ENCODE measurements at places on chromosomes 1 and 21.

DNA sequence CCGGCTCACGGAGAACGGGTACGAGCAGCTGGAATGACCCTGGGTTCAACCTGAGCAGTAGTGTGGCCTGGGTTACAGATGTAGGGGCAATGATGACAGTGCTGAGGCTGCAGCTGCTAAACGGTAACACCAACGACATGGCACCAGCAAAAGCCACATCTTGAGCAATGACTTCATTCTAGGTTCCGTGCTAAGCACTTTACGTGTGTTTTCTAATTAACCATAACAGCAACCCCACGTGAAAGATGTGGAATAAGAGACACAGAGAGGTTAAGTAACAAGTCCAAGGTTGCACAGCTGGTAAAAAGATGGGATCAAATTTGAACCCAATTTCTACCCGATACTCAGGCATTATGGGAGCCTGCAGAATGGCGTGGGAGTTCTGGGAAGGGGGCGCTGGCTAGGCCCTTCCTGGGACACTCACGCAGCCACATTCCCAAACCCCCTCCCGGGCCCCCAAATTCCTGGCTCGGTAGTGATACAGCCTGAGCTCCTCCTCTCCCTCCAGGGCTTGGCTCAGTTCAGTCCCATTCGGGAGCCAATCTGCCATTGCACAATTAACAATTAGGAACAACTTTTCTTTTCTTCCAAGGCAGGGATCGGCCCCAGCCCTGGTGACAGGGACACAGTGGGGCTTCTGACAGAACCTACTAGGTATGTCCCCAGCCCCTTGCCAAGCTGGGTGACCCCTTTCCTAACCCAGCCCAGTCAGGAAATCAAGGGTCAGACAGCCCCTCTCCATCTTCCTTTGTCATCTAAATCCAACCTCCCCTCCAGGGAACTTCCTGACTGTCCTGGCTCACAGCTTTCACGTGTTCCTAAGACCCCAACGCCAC lies 23.8 kb upstream of the ECE1 start:
- peak; percentile 69 for DNase-seq
- no peaks in the 10 kb centered on the region for H3K36me3 ChIP-seq
- H3K4me3 ChIP-seq = no peak overlapping the region
- no peaks in the 10 kb centered on the region for H3K27me3 ChIP-seq

- H3K27ac ChIP-seq = no peak overlapping the region
- H3K27me3 ChIP-seq = peaks cover 48% of the 10 kb centered on the region
- no peaks in the 10 kb centered on the region for H3K36me3 ChIP-seq
Observed at GRCh38 chr1:33086384-33086850, 5.5 kb downstream of the AZIN2 start.

GRCh38 chr1:109909561-109909960 lies 1.1 kb upstream of the CSF1 start:
- H3K36me3 ChIP-seq = no peaks in the 10 kb centered on the region
- H3K27ac ChIP-seq = no peak overlapping the region
- H3K4me3 ChIP-seq = peak overlapping the region; percentile 72
- peaks cover 23% of the 10 kb centered on the region for H3K4me1 ChIP-seq

GRCh38 chr1:228003461-228004330 lies 3.1 kb upstream of the WNT3A start:
- peak; percentile 4 for DNase-seq
- no peaks in the 10 kb centered on the region for H3K36me3 ChIP-seq
- H3K4me1 ChIP-seq = peaks cover 17% of the 10 kb centered on the region
- peaks cover 90% of the 10 kb centered on the region for H3K27me3 ChIP-seq
- H3K27ac ChIP-seq = no peak overlapping the region

- H3K4me3 ChIP-seq = no peak overlapping the region
- H3K27ac ChIP-seq = no peak overlapping the region
- H3K4me1 ChIP-seq = no peaks in the 10 kb centered on the region
- H3K27me3 ChIP-seq = no peaks in the 10 kb centered on the region
- no peaks in the 10 kb centered on the region for H3K36me3 ChIP-seq
Observed at GRCh38 chr1:48092401-48092800, 95.2 kb upstream of the TRABD2B start.

DNA sequence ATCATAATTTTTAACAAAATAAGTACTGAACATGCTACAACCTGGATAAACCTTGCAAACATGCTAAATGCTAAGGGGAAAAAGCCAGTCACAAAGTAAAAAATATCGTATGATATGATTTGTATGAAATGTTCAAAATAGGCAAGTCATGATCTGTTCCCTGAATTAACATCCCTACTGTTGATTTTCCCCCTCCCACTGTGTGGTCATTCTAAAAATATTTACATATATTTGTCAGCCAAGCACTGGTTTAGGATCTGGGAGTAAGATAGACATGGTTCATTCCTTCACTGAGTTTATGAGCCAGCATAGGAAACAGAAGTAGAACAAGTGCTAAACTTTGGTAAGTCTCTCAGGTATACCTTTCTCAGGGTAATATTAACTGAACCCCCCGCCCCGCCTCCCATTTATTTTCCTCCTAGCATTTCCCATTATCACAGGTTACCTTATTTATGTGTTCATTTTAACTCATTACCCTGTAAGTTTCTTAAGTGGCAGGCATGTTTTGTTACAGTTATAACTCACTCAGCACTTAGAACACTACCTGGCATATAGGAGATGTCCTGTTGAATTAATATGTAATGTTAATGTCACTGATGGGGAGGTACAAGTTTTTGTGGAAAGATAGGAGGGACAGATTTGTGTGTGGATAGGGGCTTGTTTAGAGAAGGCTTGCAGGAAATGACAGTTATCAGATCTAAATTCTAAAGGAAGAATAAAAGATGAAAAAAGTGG lies 12.3 kb downstream of the UQCRH start:
- peaks cover 8% of the 10 kb centered on the region for H3K4me1 ChIP-seq
- H3K4me3 ChIP-seq = no peak overlapping the region
- peaks cover 63% of the 10 kb centered on the region for H3K36me3 ChIP-seq
- no peaks in the 10 kb centered on the region for H3K27me3 ChIP-seq

GRCh38 chr1:205595435-205595834 lies 36.4 kb downstream of the ELK4 start:
- peaks cover 4% of the 10 kb centered on the region for H3K27me3 ChIP-seq
- no peak overlapping the region for H3K4me3 ChIP-seq
- H3K27ac ChIP-seq = no peak overlapping the region
- H3K4me1 ChIP-seq = peaks cover 9% of the 10 kb centered on the region
- DNase-seq = no peak

GRCh38 chr1:219317762-219318353 lies 144.2 kb downstream of the LYPLAL1 start:
- no peak overlapping the region for H3K27ac ChIP-seq
- H3K36me3 ChIP-seq = no peaks in the 10 kb centered on the region
- no peaks in the 10 kb centered on the region for H3K27me3 ChIP-seq

DNA sequence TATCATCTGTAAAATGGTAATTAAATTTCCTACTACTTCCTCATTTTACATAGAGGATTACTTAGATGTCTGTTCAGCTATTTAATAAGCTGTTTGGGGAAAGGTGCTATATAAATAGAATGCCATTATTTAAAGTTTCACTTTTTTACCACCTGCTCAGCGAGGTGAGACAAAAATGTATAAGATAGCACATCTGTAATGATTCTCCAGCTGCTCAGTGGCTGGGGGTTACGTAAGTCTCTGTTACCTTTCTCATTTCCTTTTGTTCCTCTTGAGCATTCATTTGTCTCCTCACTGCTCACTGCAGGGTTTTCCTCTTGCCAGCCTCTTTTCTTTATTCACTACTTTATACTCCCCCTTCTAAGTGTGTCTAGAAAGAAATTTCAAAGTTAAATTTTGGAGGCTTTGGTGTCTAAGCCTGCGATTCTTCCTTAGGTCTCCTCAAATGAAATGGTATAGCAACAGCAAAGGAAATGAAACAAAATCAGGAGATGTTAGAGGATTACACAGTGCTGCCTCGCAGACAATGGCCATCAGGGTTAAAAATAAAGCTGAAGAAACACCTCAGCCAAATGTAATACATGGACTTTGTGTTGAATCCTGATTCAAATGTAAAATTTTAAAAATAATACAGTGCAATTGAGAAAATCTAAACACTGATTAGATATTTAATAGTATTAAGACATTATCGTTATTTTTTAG lies 6.8 kb downstream of the RGS8 start:
- H3K4me1 ChIP-seq = peaks cover 11% of the 10 kb centered on the region
- no peak for DNase-seq
- H3K27ac ChIP-seq = no peak overlapping the region

- no peak overlapping the region for H3K27ac ChIP-seq
- DNase-seq = no peak
- H3K4me3 ChIP-seq = no peak overlapping the region
- peaks cover 43% of the 10 kb centered on the region for H3K4me1 ChIP-seq
Observed at GRCh38 chr1:220222939-220223338, 49.3 kb downstream of the RAB3GAP2 start.

Measured in GM23338 (cell line).